ENCODE measurements at places on chromosomes 1 and 21.

DNA sequence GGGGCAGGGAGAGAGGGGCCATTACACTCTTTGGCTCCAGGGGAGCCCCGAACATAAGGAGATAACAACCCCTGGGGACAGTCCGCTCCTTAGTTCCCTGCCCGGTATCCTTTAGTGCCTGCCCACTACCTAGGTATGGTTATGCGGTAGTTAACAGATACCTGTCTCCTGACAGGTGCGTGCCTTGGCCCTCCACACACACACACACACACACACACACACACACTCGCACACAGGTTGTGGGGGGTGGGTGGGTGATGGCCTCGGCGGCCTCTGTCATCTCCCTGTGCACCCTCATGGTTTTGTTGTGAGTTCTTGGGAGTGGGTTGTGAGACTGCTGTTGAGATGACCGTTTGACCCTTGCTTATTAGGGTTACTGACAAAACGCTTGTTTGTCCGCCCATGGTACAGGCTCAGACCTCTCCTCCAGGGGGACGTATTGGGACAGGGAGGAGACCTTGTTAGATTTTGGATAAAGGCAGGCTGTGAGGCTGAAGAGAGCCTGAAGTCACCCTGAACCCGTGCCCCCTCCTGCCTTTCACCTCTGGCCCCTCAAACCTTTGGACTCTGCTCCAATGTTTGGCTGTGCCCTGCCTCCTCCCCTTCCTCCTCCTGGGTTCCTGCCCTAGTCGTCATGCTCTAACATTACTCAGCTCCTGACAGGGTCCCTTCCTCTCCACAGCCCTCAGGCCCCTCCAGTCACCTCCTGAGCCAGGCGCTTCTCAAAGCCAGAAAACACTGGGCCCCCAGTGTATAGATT lies 979 bp downstream of the RASSF5 start:
- DNase-seq: no peak

- no peak for DNase-seq
Observed at GRCh38 chr1:164930241-164930640, 371.3 kb downstream of the PBX1 start.

- no peak for DNase-seq
Observed at GRCh38 chr1:160431571-160431970, 31.2 kb downstream of the VANGL2 start.

- no peak for DNase-seq
Observed at GRCh38 chr1:145706086-145706664, 993 bp downstream of the PDZK1 start.

- no peak for DNase-seq
Observed at GRCh38 chr1:226046240-226046639, 16.3 kb upstream of the H3-3A start.

DNA sequence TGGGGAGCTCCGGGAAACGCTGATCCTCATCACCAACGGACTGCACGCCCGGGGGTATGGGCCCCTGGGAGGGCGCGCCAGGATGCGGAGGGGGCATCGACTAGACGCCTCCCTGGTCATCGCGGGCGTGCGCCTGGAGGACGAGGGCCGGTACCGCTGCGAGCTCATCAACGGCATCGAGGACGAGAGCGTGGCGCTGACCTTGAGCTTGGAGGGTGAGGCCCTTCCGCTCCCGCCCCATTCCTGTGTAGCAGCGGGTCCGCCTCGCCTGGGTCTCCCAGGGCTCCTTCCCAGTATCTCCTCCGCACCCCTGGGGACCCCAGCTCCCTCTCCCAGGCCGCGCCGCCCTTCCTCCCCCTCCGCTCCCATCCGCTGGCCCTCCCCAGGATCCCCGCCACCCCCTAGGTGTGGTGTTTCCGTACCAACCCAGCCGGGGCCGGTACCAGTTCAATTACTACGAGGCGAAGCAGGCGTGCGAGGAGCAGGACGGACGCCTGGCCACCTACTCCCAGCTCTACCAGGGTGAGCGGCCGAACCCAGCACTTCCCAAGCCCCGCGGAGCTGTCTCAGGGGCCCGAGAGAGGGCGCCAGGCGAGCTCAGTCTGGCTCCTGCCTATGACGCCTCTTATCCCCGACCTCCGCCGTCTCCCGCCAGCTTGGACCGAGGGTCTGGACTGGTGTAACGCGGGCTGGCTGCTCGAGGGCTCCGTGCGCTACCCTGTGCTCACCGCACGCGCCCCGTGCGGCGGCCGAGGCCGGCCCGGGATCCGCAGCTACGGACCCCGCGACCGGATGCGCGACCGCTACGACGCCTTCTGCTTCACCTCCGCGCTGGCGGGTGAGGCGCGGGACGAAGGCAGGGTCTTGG lies 5.0 kb downstream of the HAPLN2 start:
- DNase-seq: peak; percentile 64

GRCh38 chr1:4531842-4532241 lies 122.6 kb upstream of the AJAP1 start:
- DNase-seq: no peak

GRCh38 chr1:21621761-21622436 lies 47.3 kb downstream of the RAP1GAP start:
- DNase-seq: no peak

- peak; percentile 11 for DNase-seq
Observed at GRCh38 chr1:181936269-181936668, 125.2 kb downstream of the ZNF648 start.

- no peak for DNase-seq
Observed at GRCh38 chr1:160879056-160879455, 5.9 kb downstream of the ITLN1 start.

- no peak for DNase-seq
Observed at GRCh38 chr21:45562402-45562801, 20.2 kb upstream of the SLC19A1 start.

DNA sequence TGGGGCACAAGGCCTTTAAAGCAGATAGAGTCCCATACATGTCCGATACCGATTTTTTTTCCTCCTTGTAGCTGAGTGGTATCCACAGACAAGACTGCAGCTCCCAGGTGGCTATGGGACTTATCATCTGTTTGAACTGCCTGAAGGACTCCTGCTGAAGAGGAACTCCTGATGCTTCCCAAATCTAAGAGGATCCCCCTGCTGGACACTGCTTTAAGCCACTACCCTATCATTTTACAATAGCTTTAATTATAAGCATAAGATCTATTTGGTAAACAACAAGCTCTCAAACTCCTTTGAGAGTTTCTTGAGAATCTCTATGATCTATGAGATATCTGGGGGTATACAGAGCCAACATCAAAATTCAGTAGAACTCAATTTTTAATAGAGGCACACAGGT lies 11.7 kb downstream of the NDC1 start:
- DNase-seq: no peak

DNA sequence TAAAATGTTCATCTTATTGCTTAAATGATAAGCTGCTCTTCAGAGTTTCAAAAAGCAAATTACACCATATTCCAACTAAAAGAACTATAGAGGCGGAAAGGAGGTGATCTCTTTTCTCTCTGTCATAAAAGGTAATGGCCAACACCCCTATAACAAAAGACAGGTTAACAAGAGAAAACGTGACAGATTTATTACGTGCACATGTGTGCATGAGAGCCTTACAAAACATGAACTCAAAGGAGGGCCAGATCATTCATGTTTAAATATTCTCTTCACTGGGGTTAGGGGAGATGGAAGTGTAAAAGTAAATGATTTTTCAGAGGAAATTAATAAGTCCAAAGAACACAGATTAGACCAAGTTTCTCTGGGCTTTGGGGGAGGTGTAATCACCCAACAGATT lies 26.5 kb upstream of the FMO2 start:
- DNase-seq: no peak

- no peak for DNase-seq
Observed at GRCh38 chr1:13753636-13754402, 53.8 kb downstream of the PRDM2 start.

- DNase-seq: peak; percentile 20
Observed at GRCh38 chr1:160032165-160032820, 503 bp upstream of the PIGM start.

- DNase-seq: no peak
Observed at GRCh38 chr1:157399984-157400382, 152.3 kb downstream of the FCRL5 start.

DNA sequence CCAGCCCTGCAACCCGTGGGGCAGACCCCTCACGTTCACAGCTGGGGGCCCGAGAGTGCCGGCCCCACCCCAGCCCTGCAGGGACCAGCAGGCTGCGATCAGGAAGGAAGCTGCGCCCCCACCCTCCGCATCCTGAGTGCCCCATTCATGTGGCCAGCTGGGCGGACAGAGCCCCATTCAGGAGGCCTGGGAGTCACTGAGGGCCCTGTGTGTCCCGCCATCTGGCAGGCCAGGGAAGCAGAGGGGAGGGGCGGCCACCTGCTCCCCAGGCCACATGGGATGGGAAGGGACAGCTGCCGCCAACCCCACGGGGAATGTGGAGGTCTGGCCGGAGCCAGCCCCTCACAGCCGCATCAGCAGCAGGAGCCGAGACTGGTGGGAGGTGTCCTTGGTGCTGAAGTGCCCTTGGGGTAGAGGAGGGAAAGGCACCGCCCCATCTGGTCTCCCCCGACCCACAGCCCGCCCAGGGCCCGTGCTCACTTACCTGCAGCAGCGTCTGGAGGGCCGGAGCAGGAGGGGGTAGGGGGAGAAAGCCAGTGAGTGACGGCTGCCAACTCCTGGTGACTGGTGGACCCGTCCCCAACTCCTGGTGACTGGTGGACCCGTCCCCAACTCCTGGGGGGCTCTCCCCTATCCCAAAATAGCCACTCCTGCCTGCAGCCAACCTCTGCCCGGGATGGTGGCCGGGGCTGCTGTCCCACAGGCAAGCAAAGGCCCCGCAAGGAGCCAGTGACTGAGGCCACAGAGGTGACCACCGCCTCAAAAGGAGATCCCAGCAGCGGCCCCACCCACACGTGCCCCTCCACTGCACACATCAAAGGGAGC lies 8.7 kb downstream of the ACAP3 start:
- DNase-seq: no peak

- DNase-seq: no peak
Observed at GRCh38 chr1:7533006-7533405, 238.1 kb upstream of the VAMP3 start.

DNA sequence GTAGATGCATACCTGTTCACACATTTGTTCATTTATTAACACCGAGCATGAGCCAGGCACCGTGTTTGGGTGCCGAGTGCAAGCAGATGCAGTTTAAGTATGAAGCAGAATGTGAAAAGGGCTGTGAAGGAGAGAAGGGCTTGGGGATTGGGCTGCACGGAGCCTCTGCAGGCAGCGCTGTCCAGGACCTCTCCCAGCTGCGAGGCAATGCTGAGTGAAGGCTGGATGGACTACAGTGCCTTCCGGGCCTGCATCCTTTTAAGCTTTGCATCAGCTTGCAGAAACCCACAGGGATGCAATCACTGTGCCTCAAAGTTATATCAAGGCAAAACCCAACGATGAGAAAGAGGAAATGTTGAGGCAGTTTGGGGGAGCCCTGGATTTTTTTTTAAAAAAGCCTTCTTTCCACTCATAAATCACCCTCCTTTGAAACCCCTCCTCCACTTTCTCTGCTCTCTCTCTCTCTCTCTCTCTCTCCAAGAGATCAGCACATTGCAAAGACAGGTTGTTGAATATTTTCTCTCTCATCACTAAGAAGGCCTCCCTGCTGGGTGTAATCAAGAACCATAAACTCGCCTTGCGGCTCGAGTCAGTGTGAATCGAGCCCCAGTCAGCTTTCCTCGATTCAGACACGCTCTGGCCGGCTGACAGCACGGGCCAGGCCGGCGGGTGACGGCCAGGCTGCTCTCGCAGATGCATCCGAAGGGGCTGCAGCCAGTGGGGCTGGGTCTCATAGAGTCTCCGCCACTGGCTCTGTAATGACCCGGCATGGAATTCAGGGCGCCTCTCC lies 89.2 kb upstream of the POU3F1 start:
- no peak for DNase-seq

DNA sequence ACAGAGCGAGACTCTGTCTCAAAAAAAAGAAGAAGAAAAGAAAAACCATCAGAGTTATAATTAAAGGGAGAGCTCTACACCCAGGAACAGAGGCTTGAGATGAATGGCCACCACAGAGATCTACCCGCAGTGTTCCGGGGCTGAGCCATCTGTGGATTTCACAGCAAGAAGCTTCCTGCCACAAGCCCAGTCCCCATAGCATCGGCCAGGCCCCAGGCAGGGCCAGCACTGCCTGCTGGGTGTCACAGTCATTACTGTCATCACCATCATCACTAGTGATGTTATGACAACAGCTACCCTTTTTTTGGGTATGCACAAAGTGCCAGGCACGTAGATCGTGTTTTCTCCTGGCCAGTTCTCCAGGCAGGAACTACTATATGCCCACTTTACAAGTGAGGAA lies 111.6 kb upstream of the VAMP3 start:
- DNase-seq: no peak

- DNase-seq: no peak
Observed at GRCh38 chr1:68276448-68276847, 44.1 kb upstream of the WLS start.

GRCh38 chr1:166692346-166692745 lies 146.9 kb upstream of the POGK start:
- DNase-seq: no peak

DNA sequence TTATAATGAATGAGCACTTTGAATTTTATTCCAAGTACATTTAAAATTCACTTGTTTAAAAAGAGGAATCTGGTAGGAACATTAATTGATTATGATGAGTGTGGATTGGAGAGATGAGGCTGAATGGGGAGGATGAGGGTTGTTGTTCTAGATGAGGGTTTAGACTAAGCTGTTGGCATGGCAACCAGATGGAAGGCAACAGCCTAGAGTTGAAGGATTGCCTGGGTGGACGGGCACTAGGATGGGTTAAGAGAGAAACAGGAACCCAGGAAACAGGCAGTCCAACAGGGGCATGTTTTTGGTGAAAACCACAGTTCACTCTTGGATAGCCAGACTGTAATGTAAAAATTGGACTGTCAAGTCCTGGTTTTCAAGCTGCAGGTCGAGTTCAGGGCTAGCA lies 125.5 kb downstream of the CHRM3 start:
- DNase-seq: no peak

DNA sequence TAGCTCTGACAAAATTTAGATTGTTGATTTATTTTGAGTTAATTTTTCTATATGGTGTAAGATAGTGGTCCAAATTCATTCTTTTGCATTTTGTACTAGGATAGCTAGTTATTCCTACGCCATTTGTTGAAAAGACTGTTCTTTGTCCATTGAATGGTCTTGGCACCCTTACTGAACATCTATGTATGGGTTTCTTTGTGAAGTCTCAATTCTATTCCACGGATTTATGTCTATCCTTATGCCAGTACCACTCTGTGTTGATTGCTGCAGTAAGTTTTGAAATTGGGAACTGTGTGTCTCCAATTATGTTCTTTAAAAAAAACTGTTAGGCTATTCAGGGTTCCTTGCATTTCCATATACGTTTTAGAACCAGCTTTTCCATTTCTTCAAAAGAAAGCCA lies 145.7 kb downstream of the ZNF644 start:
- DNase-seq: no peak

GRCh38 chr1:6989212-6990159 lies 204.2 kb downstream of the CAMTA1 start:
- no peak for DNase-seq

GRCh38 chr1:68497358-68497698 lies 446 bp upstream of the DEPDC1 start:
- no peak for DNase-seq

Data from stimulated activated naive CD8-positive, alpha-beta T cell treated with anti-CD3 and anti-CD28 coated beads, Interleukin-15, Interleukin-2, amounts not matched to agents 100 U/mL and 50 U/mL, for 24 hours (primary cell).